ENCODE measurements at places on chromosomes 1 and 21. TPM values are rescaled to one million over a fixed set of nuclear protein-coding genes. Genes with fewer than 3 reads are reported as not detected.
A peak's percentile ranks its signal among the peaks of the same experiment; 100 is the strongest.

The PDC gene
- not detected for total RNA-seq

The RNU5D-1 gene
- not detected for total RNA-seq

The PSRC1 gene
- total RNA-seq, result not detected

The IGSF5 gene
- total RNA-seq, result not detected

The AMY2A gene
- not detected for total RNA-seq

The SPRR1B gene
- total RNA-seq, result not detected

- DNase-seq, result peak; percentile 2
- no peaks in the 10 kb centered on the region for H3K36me3 ChIP-seq
- no peaks in the 10 kb centered on the region for H3K27me3 ChIP-seq
- no peak overlapping the region for H3K4me3 ChIP-seq
- no peaks in the 10 kb centered on the region for H3K4me1 ChIP-seq
Observed at GRCh38 chr1:85838238-85838637, 130.0 kb upstream of the ZNHIT6 start.

- peaks cover 5% of the 10 kb centered on the region for H3K4me1 ChIP-seq
- no peak overlapping the region for H3K4me3 ChIP-seq
- H3K27me3 ChIP-seq, result no peaks in the 10 kb centered on the region
- H3K27ac ChIP-seq, result no peak overlapping the region
- H3K36me3 ChIP-seq, result no peaks in the 10 kb centered on the region
Observed at GRCh38 chr1:209564849-209565248, 18.7 kb upstream of the CAMK1G start.

- no peak for DNase-seq
- H3K4me1 ChIP-seq, result no peaks in the 10 kb centered on the region
- no peaks in the 10 kb centered on the region for H3K27me3 ChIP-seq
- H3K4me3 ChIP-seq, result no peak overlapping the region
- H3K36me3 ChIP-seq, result no peaks in the 10 kb centered on the region
Observed at GRCh38 chr1:200610846-200611245, 9.7 kb downstream of the KIF14 start.

DNA sequence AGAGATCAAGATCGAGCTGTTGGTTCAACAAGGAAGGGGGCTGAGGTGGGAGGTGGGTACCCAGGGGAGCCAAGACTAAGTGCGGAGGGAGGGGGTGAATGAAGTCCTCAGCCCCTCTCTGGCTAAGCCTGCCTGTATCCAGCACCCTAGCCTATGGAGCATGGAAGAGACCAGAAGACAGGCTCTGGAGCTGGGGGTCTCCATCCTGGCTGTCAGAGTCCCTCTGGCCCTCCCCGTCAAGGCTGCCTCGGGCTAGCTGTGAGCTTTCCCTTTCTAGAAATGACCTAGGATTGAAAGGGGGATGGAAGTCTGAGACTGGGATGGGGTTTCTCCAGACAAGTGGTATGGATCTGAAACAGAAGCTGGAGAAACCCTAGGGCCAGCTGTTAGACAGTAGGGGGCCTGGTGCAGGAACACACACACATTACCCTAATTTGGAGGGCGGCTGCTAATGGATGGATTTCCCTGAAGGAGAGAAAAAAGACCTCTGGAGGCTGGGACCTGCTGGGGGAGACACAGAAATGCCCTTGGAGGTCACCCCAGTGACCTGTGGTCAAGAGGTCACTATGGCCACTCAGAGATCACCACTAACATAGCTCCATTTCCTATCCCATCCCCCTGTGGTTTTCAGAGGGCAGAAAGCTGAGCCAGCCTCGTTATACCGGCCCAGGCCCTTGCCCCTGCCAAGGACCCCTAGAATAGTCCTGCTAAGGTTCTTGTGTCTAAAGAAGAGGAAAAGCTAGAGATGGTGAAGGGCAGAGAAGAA is 107.8 kb downstream of the TMEM53 start:
- H3K27me3 ChIP-seq, result no peaks in the 10 kb centered on the region
- H3K4me1 ChIP-seq, result no peaks in the 10 kb centered on the region
- H3K4me3 ChIP-seq, result no peak overlapping the region
- H3K36me3 ChIP-seq, result no peaks in the 10 kb centered on the region

DNA sequence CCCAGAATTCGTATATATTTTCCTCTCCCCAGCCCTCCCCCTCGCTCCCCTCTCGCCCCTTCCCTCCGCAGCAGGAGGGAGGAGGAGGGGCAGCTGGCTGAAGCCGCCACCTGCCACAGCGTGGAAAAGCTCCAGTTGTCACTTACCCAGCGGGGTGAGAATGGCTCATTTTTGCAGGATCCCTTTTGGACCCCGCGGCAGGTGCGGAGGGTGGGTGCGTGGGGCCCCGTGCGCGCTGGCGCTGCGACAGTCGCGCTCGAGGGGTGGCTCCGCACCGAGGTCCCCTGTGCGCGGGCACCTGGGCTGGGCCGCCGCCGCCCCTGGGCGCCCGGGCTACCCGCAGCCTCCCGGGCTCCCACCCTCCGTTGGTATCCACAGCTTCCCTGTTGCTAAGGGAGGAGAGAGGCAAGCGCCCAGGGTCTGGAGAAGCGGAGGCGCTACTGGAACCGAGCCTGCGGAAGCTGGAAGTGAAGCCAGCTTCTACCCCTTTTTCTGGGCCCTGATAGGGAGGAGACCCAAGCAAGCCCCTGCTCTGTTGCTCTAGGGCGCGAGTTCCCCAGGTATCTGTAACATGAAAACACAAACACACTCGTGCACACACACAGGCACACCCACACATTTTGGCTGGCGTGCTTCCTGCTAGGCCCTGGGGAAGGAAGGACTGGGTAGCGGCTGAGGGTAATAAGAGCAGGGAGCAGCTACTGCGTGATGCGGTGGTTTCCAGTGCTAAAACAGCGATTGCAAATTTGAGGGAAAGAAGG is at the start of gene ERICH3:
ERICH3 (minus strand) TSS at position 442 of the 761 bp plus-strand sequence; CDS start at position 169, 273 bp downstream.
- H3K36me3 ChIP-seq, result no peaks in the 10 kb centered on the region
- H3K4me3 ChIP-seq, result no peak within 1 kb of the TSS
- H3K4me1 ChIP-seq, result peaks cover 17% of the 10 kb centered on the region
- DNase-seq, result peak; percentile 7
- H3K27me3 ChIP-seq, result no peaks in the 10 kb centered on the region

GRCh38 chr1:58206749-58207148 is 339.8 kb downstream of the OMA1 start:
- H3K4me1 ChIP-seq, result no peaks in the 10 kb centered on the region
- H3K36me3 ChIP-seq, result no peaks in the 10 kb centered on the region
- DNase-seq, result no peak

GRCh38 chr1:42847111-42847595 is 740 bp downstream of the ZNF691 start:
- peak overlapping the region; percentile 90 for H3K4me3 ChIP-seq
- H3K4me1 ChIP-seq, result peaks cover 31% of the 10 kb centered on the region
- peak overlapping the region; percentile 76 for H3K27ac ChIP-seq
- peaks cover 5% of the 10 kb centered on the region for H3K36me3 ChIP-seq
- no peak for DNase-seq

DNA sequence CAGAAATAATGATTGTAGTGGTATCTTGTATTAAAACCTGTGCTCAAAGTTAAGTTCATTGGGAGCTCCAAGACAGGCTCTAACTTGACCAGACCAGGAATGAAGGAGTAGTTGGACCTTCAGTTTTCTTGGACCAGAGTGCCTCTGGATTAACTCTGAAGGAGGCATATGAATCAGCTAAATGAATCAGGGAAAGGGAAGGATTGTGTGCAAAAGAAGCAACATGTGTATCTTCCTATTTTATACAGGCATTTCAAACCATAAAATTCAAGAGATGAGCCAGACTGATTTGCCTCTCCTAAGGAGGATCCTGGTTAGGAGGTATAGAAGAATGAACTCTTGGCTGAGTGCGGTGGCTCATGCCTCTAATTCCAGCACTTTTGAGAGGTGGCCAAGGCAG is 71.4 kb downstream of the CC2D1B start:
- H3K4me1 ChIP-seq, result no peaks in the 10 kb centered on the region
- no peak overlapping the region for H3K27ac ChIP-seq
- no peaks in the 10 kb centered on the region for H3K27me3 ChIP-seq

GRCh38 chr1:3019516-3020051 is 1.7 kb upstream of the ACTRT2 start:
- no peaks in the 10 kb centered on the region for H3K4me1 ChIP-seq
- no peak overlapping the region for H3K4me3 ChIP-seq
- H3K36me3 ChIP-seq, result no peaks in the 10 kb centered on the region
- DNase-seq, result no peak
- H3K27ac ChIP-seq, result no peak overlapping the region

- peaks cover 17% of the 10 kb centered on the region for H3K27me3 ChIP-seq
- H3K4me1 ChIP-seq, result peaks cover 5% of the 10 kb centered on the region
- DNase-seq, result no peak
- no peak overlapping the region for H3K27ac ChIP-seq
Observed at GRCh38 chr1:201647722-201648065, 108.8 kb downstream of the NAV1 start.

DNA sequence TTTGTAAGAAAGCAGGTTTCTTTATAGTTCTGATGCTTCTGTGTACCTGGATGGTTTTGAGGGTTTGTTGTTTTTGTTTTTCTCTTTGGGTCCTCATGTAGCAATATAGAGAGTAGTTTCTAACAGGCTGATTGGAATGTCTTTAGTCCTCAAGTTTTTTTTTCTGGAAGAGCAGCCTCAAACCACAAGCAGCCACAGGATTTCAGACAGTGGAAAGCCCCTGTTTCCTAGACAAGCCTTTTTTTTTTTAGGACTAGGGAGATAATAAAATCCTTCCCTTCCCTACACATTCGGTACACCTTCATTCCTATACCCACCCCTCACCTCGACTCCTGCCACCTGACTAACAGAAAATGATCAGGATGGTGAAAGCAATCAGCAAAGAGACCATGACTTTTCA is 47.6 kb downstream of the ACP6 start:
- no peak overlapping the region for H3K4me3 ChIP-seq
- H3K27ac ChIP-seq, result no peak overlapping the region
- no peaks in the 10 kb centered on the region for H3K27me3 ChIP-seq
- H3K36me3 ChIP-seq, result peaks cover 11% of the 10 kb centered on the region

DNA sequence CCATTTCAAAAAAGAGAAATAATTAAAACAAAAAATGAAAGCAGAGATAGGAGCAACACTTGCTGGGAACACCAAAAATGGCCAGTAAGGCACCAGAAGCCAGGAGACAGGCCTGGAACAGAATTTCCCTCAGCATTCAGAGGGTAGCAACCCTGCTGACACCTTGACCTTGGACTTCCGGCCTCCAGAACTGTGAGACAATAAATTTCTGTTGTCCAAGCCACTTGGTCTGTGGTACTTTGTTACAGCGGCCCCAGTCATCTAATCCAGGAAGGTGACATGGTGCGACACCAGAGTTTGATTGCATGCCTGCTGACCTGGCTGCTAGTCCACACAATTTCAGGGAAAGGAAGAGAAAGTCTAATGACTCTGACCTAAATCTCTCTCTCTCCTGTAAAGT is 10.6 kb upstream of the RAB4A start:
- no peak overlapping the region for H3K27ac ChIP-seq
- peaks cover 5% of the 10 kb centered on the region for H3K4me1 ChIP-seq
- no peak for DNase-seq
- H3K4me3 ChIP-seq, result no peak overlapping the region
- no peaks in the 10 kb centered on the region for H3K36me3 ChIP-seq
- H3K27me3 ChIP-seq, result no peaks in the 10 kb centered on the region

DNA sequence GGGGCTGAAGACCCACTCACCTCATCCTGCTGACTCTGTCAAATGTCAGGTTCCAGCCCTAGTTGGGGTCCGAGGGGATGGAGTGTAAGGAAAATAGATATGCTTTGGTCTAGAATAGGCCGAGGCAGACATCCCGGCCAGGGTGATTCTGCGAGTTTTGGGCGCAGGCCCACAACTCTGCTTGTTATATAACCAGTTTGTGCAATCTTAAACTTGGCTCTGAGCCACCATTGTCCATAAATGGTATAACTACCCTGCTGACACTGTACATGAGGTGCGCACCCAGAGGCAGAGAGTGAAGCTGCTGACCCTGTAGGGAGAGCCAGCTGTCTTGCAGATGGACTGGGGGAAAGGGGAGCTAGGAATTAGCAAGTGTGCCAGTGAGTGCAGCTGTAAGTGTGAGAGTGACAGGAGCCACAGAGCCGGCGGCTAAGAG is 1388.8 kb downstream of the AMY1C start:
- no peaks in the 10 kb centered on the region for H3K27me3 ChIP-seq
- H3K27ac ChIP-seq, result no peak overlapping the region
- no peak overlapping the region for H3K4me3 ChIP-seq
- H3K4me1 ChIP-seq, result no peaks in the 10 kb centered on the region
- H3K36me3 ChIP-seq, result no peaks in the 10 kb centered on the region

DNA sequence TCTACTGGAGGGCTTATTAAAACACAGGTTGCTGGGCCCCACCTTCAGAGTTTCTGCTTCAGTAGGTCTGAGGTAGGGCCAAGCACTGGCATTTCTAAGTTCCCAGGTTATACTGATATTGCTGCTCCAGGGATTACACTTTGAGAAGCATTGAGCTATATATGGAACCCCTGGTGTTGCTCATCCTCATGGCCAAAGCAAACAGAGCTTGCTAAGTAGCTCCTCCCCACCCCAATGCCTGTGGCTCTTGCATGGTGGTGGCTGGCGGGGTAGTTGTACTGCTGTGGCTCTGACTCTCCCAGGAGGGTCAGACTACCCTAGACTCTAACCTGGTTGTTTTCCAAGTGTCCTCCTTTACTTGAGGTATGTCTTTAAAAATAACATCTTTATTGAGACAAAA is 143.6 kb downstream of the SPATA46 start:
- no peaks in the 10 kb centered on the region for H3K27me3 ChIP-seq
- H3K36me3 ChIP-seq, result no peaks in the 10 kb centered on the region
- no peak overlapping the region for H3K4me3 ChIP-seq
- H3K27ac ChIP-seq, result no peak overlapping the region
- no peaks in the 10 kb centered on the region for H3K4me1 ChIP-seq

GRCh38 chr1:23466423-23466989 is 17.5 kb downstream of the ASAP3 start:
- H3K36me3 ChIP-seq, result no peaks in the 10 kb centered on the region
- H3K27ac ChIP-seq, result no peak overlapping the region
- H3K4me3 ChIP-seq, result no peak overlapping the region

GRCh38 chr1:1331068-1331965 is at the start of gene TAS1R3:
Gene TAS1R3, plus strand, starts transcription at chr1:1331280. Its CDS starts 66 bp downstream, at chr1:1331346.
- H3K36me3 ChIP-seq, result peaks cover 4% of the 10 kb centered on the region
- no peak within 1 kb of the TSS for H3K27ac ChIP-seq
- H3K4me1 ChIP-seq, result peaks cover 16% of the 10 kb centered on the region
- no peaks in the 10 kb centered on the region for H3K27me3 ChIP-seq

DNA sequence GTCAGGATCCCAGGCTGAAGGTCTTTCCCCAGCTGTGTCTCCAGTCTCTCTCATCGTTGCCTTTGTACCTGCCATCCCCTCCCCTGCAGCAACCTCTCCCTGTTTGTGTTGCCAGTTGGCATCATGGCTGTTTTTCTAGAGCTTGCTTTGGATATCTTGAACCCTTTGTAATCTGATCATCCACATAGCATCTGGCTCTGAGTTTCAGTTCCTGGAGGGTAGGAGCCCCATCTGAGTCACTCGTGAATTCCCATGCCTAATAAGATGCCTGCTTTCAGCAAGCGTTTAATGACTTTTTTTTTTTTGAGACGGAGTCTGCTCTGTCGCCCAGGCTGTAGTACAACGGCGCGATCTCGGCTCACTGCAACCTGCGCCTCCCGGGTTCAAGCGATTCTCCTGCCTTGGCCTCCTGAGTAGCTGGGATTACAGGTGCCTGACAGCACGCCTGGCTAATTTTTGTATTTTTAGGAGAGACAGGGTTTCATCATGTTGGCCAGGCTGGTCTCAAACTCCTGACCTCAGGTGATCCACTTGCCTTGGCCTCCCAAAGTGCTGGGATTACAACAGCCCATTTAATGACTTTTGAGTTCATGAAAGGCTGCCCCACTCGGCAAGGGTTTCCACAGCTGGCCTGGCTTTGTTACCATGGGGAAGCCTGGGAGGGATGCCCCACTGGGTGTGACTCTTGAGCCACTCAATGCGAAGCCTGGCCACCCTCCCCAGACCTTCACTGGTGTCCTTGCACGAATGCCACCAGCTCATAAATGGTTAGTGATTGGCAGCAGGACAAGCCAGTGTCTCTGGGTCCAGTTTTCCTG is 11.9 kb downstream of the ALPL start:
- H3K4me3 ChIP-seq, result no peak overlapping the region
- DNase-seq, result no peak
- H3K27ac ChIP-seq, result no peak overlapping the region
- no peaks in the 10 kb centered on the region for H3K36me3 ChIP-seq
